ENCODE measurements at places on chromosomes 16 and 17.

- no peak for DNase-seq
Observed at GRCh38 chr17:53496356-53496755, 326.4 kb upstream of the KIF2B start.

DNA sequence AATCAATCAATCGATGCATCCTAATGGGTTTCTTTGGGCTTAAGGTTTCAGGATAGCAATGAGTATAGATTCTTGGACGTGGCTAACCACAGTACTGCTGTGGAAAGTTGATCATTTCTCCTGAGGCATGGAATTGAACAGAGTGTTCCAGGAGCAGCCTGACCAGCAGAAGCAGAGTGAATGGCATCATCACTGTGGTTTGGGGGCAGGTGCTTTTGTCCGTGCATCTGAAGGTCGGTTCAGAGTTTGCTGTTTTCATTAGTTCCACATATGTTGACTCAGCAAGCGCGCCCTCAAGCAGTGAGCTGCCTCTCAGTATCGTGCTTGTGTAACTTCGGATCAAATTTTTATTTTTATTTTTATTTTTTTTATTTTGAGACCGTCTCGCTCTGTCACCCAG lies 24.9 kb downstream of the KIAA0513 start:
- DNase-seq: no peak

- no peak for DNase-seq
Observed at GRCh38 chr16:22648941-22649340, 138.2 kb downstream of the NPIPB5 start.

GRCh38 chr16:51445250-51445649 lies 294.2 kb upstream of the SALL1 start:
- DNase-seq: no peak

DNA sequence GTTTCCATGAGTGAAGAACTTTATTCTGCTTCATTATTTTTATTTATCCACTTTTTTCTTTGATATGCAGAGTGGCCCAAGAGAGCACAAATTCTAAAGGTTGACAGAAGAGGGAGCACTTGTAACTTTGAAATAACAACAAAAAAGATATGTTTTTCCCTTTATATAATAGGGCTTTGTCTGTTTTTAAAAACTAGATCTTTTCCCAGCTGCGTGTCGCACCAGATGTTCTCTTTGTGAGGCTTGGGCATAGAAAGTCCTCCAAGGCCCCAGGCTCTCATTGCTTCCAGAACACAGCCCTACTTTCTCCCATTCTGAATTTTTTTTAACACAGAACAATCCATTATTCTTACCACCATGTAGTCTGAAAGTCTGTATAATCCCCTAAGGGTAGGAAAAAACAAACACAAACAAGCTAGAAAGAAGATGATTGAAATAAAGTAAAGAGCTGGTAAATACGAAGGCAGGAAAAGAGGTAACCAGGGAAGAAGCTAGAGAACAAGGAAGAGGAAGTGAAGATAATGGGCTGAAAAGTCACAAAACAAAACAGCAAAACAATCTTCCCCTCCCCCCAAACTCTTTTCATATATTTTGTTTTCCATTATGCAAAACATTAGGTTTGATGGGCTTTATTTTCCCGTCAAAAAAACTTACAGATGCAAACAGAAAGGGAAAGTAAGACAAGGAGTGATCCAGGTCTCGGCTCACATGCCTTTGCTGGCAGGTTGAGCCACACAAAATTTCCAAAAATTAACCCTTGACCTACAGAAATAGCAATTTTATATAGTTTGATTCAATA lies 160.4 kb downstream of the ABCA8 start:
- DNase-seq: no peak

Data from AG08395 (cell line).